Mesothelial cell of epicardium (in vitro differentiated cells): ENCODE measurements at places on chromosomes 7 and 10. TPM values are rescaled to one million over a fixed set of nuclear protein-coding genes. Genes with fewer than 3 reads are reported as not detected.

Gene RPEL1
- not detected in 3 replicates for total RNA-seq

Gene PURB
- total RNA-seq = 33.2 to 33.7 TPM (median 33.5 TPM) in 3 replicates

Gene LRIT1
- not detected in 3 replicates for total RNA-seq

Gene MRPL43
- total RNA-seq = 66.7 to 70.2 TPM (median 69.4 TPM) in 3 replicates

DNA sequence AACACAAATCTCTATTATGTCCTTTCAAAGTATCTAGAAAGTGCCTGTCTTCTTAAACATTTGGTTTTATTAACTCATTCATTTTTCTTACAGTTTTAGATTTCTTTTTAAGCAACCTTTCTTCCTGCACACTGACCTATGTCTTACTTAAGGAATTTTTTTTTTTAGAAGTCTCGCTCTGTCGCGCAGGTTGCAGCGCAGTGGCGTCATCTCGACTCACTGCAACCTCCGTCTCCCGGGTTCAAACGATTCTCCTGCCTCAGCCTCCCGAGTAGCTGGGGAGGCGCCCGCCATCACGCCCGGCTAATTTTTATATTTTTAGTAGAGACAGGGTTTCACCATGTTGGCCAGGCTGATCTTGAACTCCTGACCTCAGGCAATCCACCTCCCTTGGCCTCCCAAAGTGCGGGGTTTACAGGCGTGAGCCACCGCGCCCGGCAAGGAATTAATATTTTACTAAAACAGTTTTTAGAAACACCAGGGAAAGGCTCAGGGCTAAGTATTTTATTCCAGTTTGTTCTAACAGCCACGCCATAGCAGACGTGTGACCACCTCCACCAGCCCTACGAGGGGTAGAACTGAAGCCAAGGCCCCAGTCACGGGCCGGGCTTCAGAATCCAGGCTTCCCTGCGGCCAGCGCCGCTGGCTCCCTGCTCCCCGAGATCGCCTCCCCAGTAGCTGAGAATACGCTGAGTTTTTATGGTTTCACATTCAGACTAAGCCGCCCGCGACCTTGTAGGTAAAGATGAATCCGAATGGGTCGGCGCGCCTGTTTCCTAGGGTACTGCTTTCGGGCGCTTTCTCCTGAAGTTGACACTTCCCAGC, 941 bp upstream of the LUC7L2 start:
- DNase-seq = no peak

GRCh38 chr7:75995996-75996395, 1.6 kb upstream of the TMEM120A start:
- no peak for DNase-seq

GRCh38 chr10:113689057-113689456, 9.3 kb downstream of the CASP7 start:
- DNase-seq = no peak

- DNase-seq = no peak
Measured at GRCh38 chr10:63164166-63164623, 31.1 kb downstream of the NRBF2 start.

- no peak for DNase-seq
Measured at GRCh38 chr10:22246680-22247391, 29.0 kb upstream of the EBLN1 start.

DNA sequence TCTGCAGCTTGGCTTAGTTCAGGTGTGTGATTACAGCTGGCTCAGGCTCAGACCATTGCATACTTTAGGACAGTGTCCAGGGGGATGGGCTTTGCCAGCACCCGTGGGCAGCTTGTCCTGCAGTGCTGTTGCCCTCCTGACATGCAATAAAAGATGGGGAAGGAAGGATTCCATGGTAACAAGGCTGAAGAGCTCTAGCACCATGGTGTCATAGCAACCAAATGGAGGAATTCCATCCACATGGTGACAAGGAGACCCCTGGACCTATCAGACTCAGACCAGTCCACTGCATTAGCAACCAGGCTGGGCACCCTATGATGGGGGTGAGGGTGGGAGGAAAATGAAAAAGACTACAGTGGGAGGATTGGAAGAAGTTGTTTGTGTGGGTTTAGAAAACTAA, 49.9 kb downstream of the SORCS3 start:
- no peak for DNase-seq

GRCh38 chr7:52758356-52758755, 277.1 kb upstream of the POM121L12 start:
- DNase-seq = no peak
